Endothelial cell (in vitro differentiated cells): ENCODE measurements at places on chromosomes 6 and 20.
A peak's percentile ranks its signal among the peaks of the same experiment; 100 is the strongest.

GRCh38 chr6:140091895-140092294 is 717.4 kb upstream of the CITED2 start:
- H3K27me3 ChIP-seq, result no peaks in the 10 kb centered on the region
- no peak overlapping the region for H3K4me3 ChIP-seq
- H3K4me1 ChIP-seq, result no peaks in the 10 kb centered on the region
- DNase-seq, result no peak

GRCh38 chr6:107699254-107699653 is 124.9 kb downstream of the SCML4 start:
- peaks cover 2% of the 10 kb centered on the region for H3K27me3 ChIP-seq
- peaks cover 24% of the 10 kb centered on the region for H3K4me1 ChIP-seq
- no peak overlapping the region for H3K27ac ChIP-seq

GRCh38 chr6:65229825-65230224 is 477.2 kb downstream of the EYS start:
- peaks cover 2% of the 10 kb centered on the region for H3K4me1 ChIP-seq
- no peaks in the 10 kb centered on the region for H3K36me3 ChIP-seq
- no peak overlapping the region for H3K27ac ChIP-seq
- no peak overlapping the region for H3K4me3 ChIP-seq
- no peak for DNase-seq

DNA sequence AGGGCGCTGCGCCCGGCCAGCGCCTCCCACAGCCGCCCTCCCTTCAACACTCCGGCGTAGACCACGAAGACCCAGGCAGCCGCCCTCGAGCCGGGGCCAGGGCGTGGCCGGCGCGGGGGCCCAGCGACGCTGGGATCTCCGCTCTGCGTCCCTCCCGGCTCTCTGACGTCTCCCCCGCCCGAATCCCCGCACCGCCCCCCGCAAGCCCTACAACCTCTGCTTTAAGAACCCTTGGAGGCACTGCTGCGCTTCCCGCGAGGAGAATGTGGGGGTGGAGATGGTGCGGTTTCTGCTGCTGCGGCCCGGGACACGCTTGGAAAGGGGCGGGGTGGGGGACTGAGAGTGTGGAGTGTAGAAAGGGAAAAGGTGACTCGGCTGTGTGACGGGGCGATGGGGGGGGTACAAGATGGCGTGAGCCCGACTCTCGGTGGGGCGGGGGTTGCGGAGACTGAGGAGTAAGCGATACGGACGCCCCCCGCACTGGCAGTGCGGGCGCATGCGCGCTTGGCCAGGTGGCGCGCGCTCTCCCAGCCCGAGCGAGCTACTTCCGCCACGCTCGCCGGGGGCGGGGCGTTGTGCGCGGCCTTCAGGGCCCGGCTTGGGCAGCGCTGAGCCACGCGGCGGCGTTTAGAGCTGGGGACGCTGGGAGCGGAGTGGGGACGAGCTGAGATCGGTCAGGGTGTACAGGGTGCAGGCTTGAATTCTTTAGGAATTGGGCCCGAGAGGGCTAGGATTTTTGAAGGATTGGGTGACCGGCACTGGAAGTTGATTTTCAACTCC is at the start of gene SUPT3H:
SUPT3H (minus strand) TSS at position 381 of the 780 bp plus-strand sequence.
- H3K4me1 ChIP-seq, result peaks cover 19% of the 10 kb centered on the region
- H3K27ac ChIP-seq, result peak within 1 kb of the TSS; percentile 99
- DNase-seq, result peak; percentile 95
- peak within 1 kb of the TSS; percentile 99 for H3K4me3 ChIP-seq
- H3K36me3 ChIP-seq, result no peaks in the 10 kb centered on the region

GRCh38 chr6:2725999-2726567 is 24.6 kb downstream of the MYLK4 start:
- H3K4me3 ChIP-seq, result no peak overlapping the region
- H3K27ac ChIP-seq, result no peak overlapping the region
- H3K27me3 ChIP-seq, result peaks cover 3% of the 10 kb centered on the region
- no peak for DNase-seq

DNA sequence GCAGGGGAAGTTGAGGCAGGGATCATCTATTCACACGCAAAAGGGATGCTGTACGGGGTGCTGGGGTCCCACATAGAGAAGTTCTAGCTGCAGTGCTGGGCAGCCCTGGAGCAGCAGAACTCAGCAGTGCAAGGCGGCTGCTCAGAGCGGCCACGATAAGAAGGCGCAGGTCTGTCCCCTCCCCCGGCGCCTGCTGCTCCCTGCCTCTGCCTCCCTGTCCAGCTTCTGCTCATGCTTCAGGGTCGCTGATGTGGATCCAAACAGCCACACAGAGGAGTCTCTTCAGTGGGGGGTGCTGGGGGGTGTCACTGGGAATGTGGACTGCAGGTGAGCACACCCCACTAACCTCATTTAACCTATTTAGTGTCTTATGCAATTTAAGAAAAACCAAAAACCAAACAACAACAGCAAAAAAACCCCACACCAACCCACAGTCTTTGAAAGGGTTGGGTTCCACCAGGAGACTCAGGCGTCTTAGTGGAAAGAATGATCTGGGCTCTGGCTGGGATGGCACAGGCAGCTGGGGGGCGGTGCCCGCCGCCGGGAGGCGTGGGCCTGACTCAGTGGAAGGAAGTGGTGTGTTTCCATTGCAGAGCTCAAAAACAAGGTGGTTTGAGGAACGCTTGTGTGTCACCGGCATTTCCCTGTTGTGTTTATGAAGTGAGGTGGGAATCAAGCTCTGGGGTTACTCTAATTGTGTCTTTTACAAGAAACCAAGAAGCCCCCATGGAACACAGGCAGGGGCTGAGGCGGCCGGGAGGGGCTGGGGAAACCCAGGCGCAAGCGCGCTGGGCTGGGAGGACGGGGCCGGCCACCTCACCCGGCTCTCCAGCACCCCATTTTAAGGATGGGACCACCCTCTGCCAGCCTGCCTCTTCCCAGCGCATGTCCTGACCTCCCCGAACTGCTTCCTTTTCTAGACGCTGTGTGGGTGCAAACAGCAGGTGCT is 55.1 kb downstream of the IRF4 start:
- peaks cover 8% of the 10 kb centered on the region for H3K27me3 ChIP-seq
- no peak overlapping the region for H3K4me3 ChIP-seq
- peaks cover 8% of the 10 kb centered on the region for H3K36me3 ChIP-seq

- H3K36me3 ChIP-seq, result no peaks in the 10 kb centered on the region
- no peaks in the 10 kb centered on the region for H3K27me3 ChIP-seq
- peaks cover 16% of the 10 kb centered on the region for H3K4me1 ChIP-seq
These were observed 131.2 kb upstream of the FAM184A start for GRCh38 chr6:119209452-119210205.

DNA sequence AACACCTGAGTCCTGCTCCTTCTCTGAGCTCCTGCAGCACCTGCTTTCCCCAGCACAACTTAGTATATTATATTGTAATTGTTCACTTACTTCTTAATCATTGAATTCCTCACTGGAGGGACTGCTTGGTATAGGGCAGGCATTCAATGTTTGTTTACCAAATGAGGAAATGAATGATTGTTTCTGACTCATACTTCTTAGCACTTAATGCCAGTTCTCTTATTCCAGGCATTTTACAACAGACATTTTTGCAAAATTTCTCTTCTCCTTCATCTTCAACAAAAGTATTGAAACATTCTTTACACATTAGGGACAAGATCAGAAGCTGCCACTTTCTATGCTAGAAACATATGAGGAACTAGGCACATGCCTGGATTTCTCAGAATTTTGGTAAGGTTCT is 119.4 kb downstream of the TBX18 start:
- H3K36me3 ChIP-seq, result no peaks in the 10 kb centered on the region
- H3K27me3 ChIP-seq, result no peaks in the 10 kb centered on the region
- peaks cover 11% of the 10 kb centered on the region for H3K4me1 ChIP-seq
- DNase-seq, result no peak

GRCh38 chr6:7008451-7008988 is 99.2 kb upstream of the RREB1 start:
- no peaks in the 10 kb centered on the region for H3K27me3 ChIP-seq
- no peak overlapping the region for H3K27ac ChIP-seq
- DNase-seq, result no peak
- no peak overlapping the region for H3K4me3 ChIP-seq
- H3K36me3 ChIP-seq, result no peaks in the 10 kb centered on the region

DNA sequence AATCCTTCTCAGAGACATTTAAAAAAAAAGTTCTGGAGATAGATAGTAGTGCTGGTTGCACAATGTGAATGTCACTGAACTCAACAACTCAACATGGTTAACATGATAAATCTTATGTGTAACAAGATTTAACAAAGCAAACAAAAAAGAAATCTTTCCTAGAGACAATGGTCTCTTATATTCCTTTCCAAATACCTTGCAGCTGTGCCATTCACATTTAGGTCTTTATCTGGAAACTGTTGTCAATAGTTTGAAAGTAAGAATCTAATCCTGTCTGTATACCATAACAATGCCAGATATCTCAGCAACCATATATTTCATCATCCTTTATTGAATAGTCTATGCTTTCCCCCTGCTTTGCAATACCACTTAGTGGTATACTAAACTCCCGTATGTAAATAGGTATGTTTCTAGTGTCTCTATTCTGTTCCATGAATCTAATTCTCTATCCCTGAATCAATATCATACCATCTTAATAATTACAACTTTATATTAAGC is 2.1 kb downstream of the SERAC1 start:
- H3K36me3 ChIP-seq, result peaks cover 4% of the 10 kb centered on the region
- H3K4me1 ChIP-seq, result peaks cover 8% of the 10 kb centered on the region
- no peak overlapping the region for H3K4me3 ChIP-seq
- H3K27ac ChIP-seq, result peak overlapping the region; percentile 14
- H3K27me3 ChIP-seq, result peaks cover 6% of the 10 kb centered on the region
- no peak for DNase-seq

- H3K27ac ChIP-seq, result no peak overlapping the region
- H3K36me3 ChIP-seq, result no peaks in the 10 kb centered on the region
- no peaks in the 10 kb centered on the region for H3K27me3 ChIP-seq
- DNase-seq, result no peak
These were observed 41.6 kb downstream of the CYP39A1 start for GRCh38 chr6:46610862-46611553.

GRCh38 chr20:8344631-8345030 is 212.6 kb downstream of the PLCB1 start:
- H3K4me1 ChIP-seq, result peaks cover 21% of the 10 kb centered on the region
- H3K36me3 ChIP-seq, result no peaks in the 10 kb centered on the region
- no peak overlapping the region for H3K27ac ChIP-seq
- DNase-seq, result no peak
- H3K4me3 ChIP-seq, result no peak overlapping the region
- H3K27me3 ChIP-seq, result peaks cover 5% of the 10 kb centered on the region

GRCh38 chr20:44716309-44717106 is 1.3 kb downstream of the CCN5 start:
- no peak overlapping the region for H3K27ac ChIP-seq
- peaks cover 3% of the 10 kb centered on the region for H3K27me3 ChIP-seq
- DNase-seq, result no peak
- no peaks in the 10 kb centered on the region for H3K36me3 ChIP-seq

- H3K36me3 ChIP-seq, result no peaks in the 10 kb centered on the region
- DNase-seq, result no peak
- no peak overlapping the region for H3K4me3 ChIP-seq
- H3K4me1 ChIP-seq, result peaks cover 19% of the 10 kb centered on the region
These were observed 107.9 kb downstream of the TSHZ2 start for GRCh38 chr20:53079828-53080686.

GRCh38 chr6:143062551-143062950 is 1.9 kb downstream of the AIG1 start:
- peaks cover 4% of the 10 kb centered on the region for H3K27me3 ChIP-seq
- peaks cover 13% of the 10 kb centered on the region for H3K4me1 ChIP-seq
- no peak for DNase-seq
- H3K36me3 ChIP-seq, result no peaks in the 10 kb centered on the region
- no peak overlapping the region for H3K4me3 ChIP-seq

GRCh38 chr6:12291839-12292604 is 1.9 kb downstream of the EDN1 start:
- peak overlapping the region; percentile 83 for H3K4me3 ChIP-seq
- DNase-seq, result peak; percentile 10
- H3K27ac ChIP-seq, result no peak overlapping the region
- H3K4me1 ChIP-seq, result peaks cover 21% of the 10 kb centered on the region
- H3K36me3 ChIP-seq, result peaks cover 10% of the 10 kb centered on the region

DNA sequence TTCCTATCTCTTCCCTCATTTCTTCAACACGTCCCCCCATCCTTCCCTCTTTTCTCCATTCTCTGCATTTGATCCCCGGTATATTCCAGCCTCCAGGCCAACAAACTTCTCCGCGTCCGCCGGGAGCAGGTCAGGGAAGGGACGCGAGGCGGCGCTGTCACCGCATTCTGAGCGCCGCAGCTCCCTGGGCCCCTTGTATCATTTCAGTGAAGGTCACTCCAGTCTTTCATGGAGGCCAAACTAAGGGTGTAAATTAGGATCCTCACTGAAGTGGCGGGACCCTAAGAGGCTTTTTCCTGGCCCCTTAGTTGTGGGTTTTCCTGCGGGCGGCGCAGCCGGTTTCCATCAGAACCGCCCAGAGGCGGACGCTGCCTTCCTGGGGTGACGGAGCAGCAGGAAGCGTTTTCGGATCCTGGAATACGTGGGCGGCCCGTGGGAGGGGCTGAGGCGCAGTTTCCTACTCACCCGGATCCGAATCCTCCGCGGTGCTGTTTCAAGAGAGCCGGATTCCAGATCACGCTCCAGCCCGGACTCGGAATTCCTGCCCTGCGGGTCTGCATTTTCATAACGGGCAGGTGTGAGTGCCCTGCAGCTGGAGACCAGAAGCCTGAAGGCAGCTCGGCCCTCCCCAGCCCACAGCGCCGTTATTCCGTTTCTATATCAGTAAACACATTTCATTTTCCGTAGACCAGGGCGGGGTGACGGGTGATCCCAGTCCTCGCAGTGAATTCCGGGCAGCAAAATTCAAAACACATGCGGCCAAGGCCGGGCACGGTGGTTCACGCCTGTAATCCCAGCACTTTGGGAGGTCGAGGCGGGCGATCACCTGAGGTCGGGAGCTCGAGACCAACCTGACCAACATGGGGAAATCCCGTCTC is 3.6 kb upstream of the MICA start:
- peak overlapping the region; percentile 96 for H3K4me3 ChIP-seq
- H3K27me3 ChIP-seq, result peaks cover 10% of the 10 kb centered on the region
- peaks cover 38% of the 10 kb centered on the region for H3K4me1 ChIP-seq
- H3K36me3 ChIP-seq, result peaks cover 9% of the 10 kb centered on the region
- DNase-seq, result peak; percentile 78
- peak overlapping the region; percentile 96 for H3K27ac ChIP-seq

DNA sequence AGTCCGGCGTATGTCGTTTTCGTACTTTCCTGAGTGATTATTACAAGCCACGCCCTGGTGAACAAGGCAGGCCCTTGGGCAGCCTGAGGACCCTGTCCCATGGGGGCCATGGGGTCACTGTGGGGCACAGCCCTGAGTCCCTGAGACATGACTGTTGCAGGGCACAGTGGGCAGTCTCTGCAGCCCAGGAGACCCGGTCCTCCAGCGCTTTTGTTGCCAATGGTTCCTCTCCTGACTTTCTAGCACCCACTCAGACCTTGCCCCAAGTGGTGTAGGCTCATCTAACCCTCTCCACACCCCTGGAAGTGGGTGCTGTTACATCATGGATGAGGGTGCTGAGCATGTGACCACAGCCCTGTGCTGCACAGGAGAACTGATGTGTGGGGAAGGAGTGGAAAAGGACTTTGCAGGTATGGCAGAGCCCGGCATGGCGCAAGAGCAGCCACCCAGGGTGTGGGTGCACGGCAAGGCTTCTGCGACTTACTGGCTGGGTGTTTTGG is 319.5 kb downstream of the TAF4 start:
- no peak overlapping the region for H3K27ac ChIP-seq
- no peak for DNase-seq
- peaks cover 4% of the 10 kb centered on the region for H3K27me3 ChIP-seq

GRCh38 chr20:32479697-32480171 is 105.4 kb downstream of the NOL4L start:
- peaks cover 21% of the 10 kb centered on the region for H3K27me3 ChIP-seq
- peaks cover 25% of the 10 kb centered on the region for H3K36me3 ChIP-seq

- H3K27ac ChIP-seq, result no peak overlapping the region
- peaks cover 2% of the 10 kb centered on the region for H3K4me1 ChIP-seq
- H3K27me3 ChIP-seq, result no peaks in the 10 kb centered on the region
- H3K4me3 ChIP-seq, result no peak overlapping the region
These were observed 499.6 kb downstream of the RFPL4B start for GRCh38 chr6:112846681-112847080.

- H3K4me1 ChIP-seq, result peaks cover 20% of the 10 kb centered on the region
- DNase-seq, result peak; percentile 14
- H3K27me3 ChIP-seq, result no peaks in the 10 kb centered on the region
These were observed 39.6 kb upstream of the RCAN2 start for GRCh38 chr6:46530896-46531295.
